Foreskin keratinocyte (primary cell): ENCODE measurements at places on chromosomes 1 and 21.

- DNase-seq: no peak
Measured at GRCh38 chr1:35574655-35575415, 1.7 kb downstream of the TFAP2E start.

GRCh38 chr1:91374086-91374485 lies 30.6 kb downstream of the HFM1 start:
- no peak for DNase-seq

GRCh38 chr1:24742090-24742938 lies 2.9 kb upstream of the CLIC4 start:
- no peak for DNase-seq

GRCh38 chr1:177229781-177230180 lies 59.0 kb downstream of the BRINP2 start:
- DNase-seq: no peak

- DNase-seq: peak; percentile 23
Measured at GRCh38 chr1:110581682-110582145, 24.4 kb downstream of the KCNA2 start.

GRCh38 chr1:58611861-58612385 lies 34.9 kb upstream of the TACSTD2 start:
- DNase-seq: no peak

- DNase-seq: no peak
Measured at GRCh38 chr1:3534803-3535637, 76.3 kb downstream of the MEGF6 start.

- peak; percentile 61 for DNase-seq
Measured at GRCh38 chr1:31414980-31415370, 2.0 kb downstream of the SERINC2 start.

- DNase-seq: no peak
Measured at GRCh38 chr1:184299796-184300195, 87.0 kb upstream of the C1orf21 start.
